Naive B cell (primary cell): ENCODE measurements at places on chromosomes 2 and 18. TPM values are rescaled to one million over a fixed set of nuclear protein-coding genes. Genes with fewer than 3 reads are reported as not detected.
A peak's percentile ranks its signal among the peaks of the same experiment; 100 is the strongest.

Gene LYG2
- polyA plus RNA-seq: not detected

Gene NT5C1B
- 0.25 TPM for polyA plus RNA-seq

Gene HOXD12
- polyA plus RNA-seq: not detected

Gene NEU2
- not detected for polyA plus RNA-seq

Gene SLC4A3
- polyA plus RNA-seq: not detected

Gene DAPL1
- polyA plus RNA-seq: not detected

Gene GAREM2
- 1.2 TPM for polyA plus RNA-seq

Gene KCNS3
- not detected for polyA plus RNA-seq

DNA sequence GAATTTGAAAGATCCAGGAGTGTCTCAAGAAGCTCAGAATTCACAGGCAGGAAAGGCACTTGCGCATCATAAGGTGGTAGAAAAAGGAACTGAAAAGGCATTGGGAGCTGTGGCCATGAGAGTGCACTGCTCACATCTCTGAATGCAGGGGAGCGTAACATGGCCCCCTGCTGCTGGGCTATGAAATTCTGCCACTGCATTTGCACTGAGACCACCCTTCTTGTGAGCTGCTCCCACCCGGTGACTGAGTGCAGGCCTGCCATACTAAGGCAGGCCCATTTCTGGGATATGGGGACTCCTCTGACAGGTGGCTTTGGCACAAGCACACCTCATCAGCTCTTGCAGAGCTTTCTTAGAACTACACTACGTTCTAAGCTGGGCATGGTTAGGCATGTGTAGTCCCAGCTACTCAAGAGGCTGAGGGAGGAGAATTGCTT lies 25.3 kb upstream of the STARD7 start:
- peak; percentile 46 for DNase-seq

GRCh38 chr2:67585400-67585799 lies 188.3 kb downstream of the ETAA1 start:
- DNase-seq: no peak

DNA sequence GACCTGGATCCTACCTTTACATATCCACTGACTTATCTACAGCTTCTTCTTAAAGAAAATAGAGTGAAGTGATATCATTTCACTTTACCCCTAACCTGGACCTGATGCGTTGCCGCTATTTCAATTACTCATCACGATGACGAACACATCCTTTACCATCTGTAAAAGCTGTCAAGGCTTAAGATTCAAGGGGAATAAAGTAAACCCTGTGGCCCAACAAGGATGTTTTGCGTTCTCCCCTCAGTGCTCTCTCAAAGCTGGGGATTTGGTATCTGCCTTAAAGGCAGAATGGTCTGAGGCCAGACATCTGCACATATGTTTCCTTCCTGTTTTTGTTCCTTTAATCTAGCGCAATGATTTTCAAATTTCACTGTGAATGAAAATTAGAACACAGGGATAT lies 100.1 kb upstream of the KLF7 start:
- peak; percentile 3 for DNase-seq

DNA sequence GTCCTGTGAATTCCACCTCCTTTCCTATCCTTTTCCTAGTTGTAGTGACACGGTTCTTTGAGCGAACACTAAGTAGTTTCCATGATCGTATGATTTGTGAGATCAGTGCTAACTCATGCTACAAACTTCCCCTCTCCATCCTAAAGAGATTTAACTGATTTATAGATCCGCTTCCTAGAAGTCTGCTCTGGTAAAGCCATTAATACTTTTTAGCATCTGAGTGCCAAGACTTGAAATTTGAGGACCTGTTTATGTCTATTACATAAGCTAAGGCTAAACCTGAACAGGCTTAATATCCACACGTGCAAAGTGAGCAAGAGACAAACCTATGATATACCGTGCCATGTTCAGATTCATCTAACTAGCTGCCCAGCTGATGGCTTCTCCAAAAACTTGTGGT lies 14.9 kb downstream of the PROKR1 start:
- DNase-seq: no peak

DNA sequence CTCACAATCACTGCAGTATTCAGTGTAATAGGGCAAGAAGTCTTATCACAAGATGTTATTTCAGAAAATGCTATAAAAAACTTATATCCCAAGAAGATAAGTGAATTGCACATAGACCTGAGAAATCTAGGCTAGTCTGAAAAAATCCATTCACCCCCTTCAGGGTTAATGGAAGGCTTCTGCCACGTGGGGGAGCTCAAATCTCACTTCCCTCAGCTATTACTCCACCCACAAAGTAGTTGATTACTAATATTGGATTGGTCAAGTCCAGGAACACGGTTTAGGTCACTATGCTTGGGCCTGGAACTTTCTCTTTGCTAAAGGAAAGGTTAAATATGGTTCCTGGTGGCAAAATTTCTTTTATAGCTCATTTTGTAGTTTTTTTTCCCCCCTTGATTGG lies 51.2 kb upstream of the ADAM23 start:
- peak; percentile 3 for DNase-seq

DNA sequence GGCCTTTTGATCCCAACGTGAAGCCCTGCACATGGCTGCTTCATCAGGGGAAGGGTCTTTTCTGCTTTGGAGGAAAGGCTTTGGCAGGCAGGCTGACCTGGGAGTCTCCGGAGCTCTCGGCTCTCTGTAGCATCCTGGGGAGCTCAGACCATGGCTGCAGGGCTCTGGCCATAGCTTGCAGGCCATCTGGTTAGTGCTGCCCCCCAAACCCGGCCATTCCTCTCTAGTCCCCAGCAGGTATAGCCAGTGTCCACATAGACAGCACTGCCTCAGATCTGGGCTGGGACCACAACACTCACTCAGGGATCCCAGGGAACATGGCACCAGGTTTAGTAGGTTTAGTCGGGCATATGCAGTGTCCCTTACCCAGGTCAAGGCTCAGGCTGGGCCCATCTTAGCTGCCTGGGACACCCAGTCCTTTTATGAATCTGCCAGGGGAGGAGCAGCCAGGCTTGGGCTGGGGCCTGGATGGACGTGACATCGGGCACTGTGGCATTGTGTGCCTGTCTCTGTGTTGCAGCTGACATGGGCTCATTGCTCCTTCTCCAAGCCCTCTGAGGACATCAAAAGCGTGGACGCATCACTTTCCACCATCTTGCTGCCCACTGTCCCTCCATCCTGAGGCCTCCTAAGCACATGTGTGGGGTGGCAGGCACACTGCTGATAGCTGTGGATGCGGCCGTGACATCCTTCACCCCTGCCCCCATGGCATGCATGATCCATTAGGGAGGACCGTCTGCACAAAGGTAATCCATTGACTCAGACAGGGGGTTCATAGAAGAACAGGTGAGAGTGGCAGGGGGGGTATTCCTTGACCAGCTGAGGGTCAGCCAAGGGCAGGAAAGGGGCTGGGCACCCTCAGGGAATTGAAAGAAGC lies 19.2 kb upstream of the GPR35 start:
- no peak for DNase-seq

- DNase-seq: no peak
Observed at GRCh38 chr2:29528891-29529520, 392.4 kb downstream of the ALK start.

- peak; percentile 31 for DNase-seq
Observed at GRCh38 chr2:187168720-187169713, 279.0 kb downstream of the CALCRL start.

DNA sequence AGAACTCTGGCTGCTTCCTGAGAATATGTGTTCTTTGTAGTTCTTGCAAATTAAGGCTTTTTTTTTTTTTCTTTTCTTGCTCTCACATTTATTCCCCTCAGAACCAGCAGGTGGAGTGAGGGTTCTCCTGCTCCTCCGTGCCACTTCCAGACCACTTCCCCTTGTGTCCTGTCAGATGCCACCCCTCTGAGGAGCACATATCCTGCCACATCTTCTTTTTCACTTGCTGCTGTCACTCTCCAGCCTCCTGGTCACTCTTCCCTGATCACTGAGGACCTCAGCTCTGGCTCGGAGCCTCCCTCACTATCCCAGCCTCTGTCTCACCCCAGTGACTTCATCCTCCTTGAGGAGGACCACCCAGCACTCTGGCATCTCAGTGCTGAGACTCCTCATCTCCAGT lies 100.5 kb downstream of the TACR1 start:
- DNase-seq: no peak

DNA sequence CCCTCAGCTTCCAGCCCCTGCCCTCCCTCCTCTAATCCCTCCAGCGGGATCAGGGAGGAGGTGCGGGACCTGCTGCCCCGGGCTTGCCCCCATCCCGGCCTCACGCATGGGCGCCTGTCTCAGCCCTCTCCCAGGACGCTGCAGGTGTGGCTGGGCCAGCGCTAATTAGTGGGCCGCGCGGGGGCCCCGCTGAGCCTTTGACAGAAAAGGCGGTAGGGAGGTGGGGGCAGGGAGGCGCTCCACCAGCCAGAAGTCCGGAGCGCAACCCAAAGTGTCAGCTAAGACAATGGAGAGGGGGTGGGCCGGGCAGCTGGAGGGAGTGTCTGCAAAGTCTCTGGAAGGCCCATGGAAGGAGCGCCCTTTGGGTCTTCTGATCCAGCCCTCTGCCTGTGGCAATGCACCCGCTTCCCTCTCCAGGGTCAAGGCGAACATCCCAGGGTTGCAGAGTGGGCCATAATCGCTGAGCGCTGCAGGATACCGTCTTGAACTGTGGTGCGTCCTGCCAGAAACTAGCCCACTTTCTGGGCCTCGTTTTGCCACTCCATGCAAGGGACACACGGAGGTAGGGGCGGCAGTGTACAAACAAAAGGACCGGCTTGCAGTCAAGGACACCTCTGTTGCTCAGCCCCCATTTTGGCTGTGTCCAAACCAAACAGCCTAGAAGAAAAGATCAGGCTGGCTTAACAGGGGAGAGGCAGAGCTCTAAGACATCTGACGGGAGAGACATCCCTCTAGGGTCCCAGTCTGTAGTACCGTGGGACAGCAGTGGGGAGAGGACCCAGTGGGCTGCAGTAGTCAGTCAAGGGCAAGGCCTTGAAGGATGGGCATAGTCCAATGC lies 3.5 kb downstream of the ATP6V1B1 start:
- no peak for DNase-seq

GRCh38 chr2:145573608-145574007 lies 1053.7 kb upstream of the ZEB2 start:
- DNase-seq: no peak

GRCh38 chr2:63851691-63852311 lies 10.1 kb downstream of the UGP2 start:
- no peak for DNase-seq

- DNase-seq: no peak
Observed at GRCh38 chr2:26099933-26100332, 66.0 kb downstream of the RAB10 start.

DNA sequence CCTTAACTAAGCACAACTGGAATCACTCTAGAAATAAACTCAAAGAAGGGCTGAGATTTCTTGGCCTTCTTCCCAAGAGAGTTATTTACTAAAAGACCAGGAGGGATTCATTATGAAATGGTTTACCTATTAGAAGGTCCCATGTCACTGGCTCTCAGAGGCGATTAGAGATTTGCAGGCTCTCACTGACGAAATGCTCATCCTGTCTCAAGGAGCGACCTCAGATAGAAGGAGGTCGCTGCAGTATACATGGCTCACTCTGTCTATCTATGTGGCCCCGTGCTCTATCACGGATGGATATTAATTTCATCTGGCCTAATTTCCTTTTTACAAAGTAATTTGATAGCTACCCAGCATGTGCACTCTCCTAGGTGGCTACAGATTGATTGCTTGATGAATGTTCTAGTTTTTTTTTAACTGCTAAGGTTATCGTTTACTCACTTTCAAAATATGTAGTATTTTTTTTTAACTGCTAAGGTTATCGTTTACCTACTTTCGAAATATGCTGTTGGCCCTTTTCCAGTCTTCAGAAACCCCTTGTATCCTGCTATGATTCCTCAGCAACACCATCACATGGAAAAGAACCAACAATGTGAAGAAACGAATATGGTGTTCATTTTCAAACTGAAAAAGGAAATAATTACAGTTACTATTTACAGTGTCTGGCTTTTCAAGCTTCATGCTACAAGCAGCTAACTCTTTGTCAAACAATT lies 9.1 kb downstream of the SMIM21 start:
- no peak for DNase-seq

DNA sequence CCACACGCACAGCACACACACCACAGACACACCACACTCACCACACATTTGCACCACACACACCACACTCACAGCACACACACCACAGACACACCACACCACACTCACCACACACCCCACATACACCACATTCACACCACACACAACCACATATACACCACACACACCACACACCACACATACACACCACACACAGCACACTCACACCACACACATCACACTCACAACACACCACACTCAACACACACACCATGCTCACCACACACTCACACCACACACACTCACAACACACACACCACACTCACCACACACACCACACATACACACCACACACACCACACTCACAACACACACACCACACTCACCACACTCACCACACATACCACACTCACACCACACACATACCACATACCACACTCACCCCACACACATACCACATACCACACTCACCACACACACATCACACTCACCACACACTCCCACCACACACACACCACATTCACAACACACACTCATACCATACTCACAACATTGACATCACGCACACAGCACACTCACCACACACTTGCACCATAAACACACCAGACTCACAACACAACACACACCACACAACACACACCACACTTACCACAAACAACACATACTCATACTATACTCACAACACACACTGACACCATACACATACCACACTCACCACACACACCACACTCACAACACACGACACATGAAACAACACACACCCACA lies 60.0 kb downstream of the SDC1 start:
- DNase-seq: no peak

DNA sequence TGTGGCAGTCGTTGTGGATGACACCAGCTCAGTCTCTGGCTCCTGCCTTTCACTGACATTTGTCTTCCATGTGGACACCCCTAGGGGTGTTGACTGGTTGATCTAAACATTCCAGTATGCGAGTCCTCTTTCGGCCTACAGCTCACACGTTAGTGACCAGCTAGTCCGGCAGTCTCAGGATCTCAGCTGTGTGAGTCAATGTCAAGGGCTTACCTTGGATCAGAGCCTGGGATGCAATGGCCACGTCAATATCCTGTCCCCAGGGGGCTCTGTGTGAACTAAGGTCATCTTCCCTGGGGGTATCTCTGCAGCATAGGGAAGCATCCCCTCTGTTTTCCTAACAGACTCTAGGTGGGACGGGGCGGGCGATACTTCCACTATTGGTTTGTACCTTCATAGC lies 35.1 kb upstream of the YWHAQ start:
- DNase-seq: no peak

DNA sequence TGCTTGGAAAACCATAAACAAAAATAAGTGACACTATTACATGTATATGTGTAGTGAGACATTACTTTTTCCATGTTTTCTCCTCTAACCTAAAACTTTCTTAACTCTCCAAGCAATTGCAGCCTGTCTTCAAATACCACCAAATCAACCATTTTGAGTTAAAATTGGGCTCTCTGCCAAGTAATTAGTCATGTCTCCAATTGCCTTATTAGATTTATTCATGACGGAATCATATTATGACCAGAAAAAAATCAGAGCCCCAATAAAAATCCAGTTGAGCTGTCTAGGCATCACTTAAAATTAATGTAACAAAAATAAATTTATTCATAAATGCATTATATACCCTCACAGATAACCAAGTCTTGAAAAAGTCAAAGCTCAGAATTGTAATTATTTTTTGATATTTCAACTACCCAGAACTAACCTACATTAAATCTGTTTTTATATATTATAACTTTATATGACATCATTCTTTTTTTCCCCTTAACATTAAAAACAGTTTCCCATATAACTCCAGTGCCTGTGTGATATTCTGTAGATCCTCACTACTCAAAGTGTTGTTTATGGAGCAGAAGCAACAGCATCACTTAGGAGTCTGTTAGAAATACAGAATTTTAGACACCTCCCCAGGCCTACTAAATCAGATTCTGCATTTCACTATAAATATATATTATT lies 157.0 kb downstream of the ERBB4 start:
- DNase-seq: no peak
